ENCODE measurements at places on chromosomes 5 and 9. TPM values are rescaled to one million over a fixed set of nuclear protein-coding genes. Genes with fewer than 3 reads are reported as not detected.

- H3K4me1 ChIP-seq, result no peaks in the 10 kb centered on the region
- DNase-seq, result no peak
- H3K27ac ChIP-seq, result no peak overlapping the region
- H3K27me3 ChIP-seq, result no peaks in the 10 kb centered on the region
These were observed 44.4 kb upstream of the ELOVL7 start for GRCh38 chr5:60888359-60889061.

Gene CAPSL
- not detected for total RNA-seq

GRCh38 chr5:119393746-119394145, 37.9 kb downstream of the TNFAIP8 start:
- H3K4me3 ChIP-seq, result no peak overlapping the region
- DNase-seq, result no peak
- peaks cover 7% of the 10 kb centered on the region for H3K36me3 ChIP-seq
- no peaks in the 10 kb centered on the region for H3K27me3 ChIP-seq
- peaks cover 9% of the 10 kb centered on the region for H3K4me1 ChIP-seq

GRCh38 chr5:108059334-108059733, 322.6 kb downstream of the FBXL17 start:
- no peaks in the 10 kb centered on the region for H3K36me3 ChIP-seq
- H3K27ac ChIP-seq, result no peak overlapping the region
- no peak for DNase-seq
- H3K4me3 ChIP-seq, result no peak overlapping the region

DNA sequence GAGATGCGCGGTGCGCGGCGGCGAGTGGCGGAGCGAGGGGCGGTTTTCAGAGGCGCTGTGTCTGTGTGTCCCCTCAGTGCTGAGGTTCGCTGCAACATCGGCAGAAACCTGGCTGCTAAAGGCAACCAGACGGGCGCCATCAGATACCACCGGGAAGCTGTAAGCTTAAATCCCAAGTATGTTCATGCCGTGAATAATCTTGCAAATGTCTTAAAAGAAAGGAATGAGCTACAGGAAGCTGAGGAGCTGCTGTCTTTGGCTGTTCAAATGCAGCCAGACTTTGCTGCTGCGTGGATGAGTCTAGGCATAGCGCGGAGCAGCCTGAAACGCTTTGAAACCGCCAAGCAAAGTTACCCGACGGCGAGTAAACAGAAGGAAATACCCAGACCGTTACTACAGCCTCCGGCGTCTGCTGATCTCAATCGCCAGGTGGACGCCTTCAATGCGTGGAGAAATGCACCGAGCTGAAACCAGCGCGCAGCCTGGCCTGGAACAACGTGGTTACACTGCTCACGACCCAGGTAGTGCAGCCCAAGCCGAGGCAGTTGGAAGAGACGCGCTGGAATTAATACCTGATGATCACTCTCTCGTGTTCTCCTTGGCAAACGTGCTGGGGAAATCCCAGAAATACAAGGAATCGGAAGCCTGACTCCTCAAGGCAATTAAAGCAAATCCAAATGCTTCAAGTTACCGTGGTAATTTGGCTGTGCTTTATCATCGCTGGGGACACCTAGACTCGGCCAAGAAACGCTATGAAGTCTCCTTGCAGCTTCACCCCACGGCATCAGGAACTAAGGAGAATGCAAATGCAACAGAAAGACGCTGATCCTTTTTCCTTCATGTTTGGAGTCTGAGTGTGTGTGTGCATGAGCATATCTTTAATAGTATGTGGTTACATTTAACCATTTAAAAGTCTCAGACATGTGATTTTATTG, 15.9 kb downstream of the OR2V1 start:
- H3K36me3 ChIP-seq, result no peaks in the 10 kb centered on the region
- DNase-seq, result peak; percentile 8
- H3K4me1 ChIP-seq, result no peaks in the 10 kb centered on the region

DNA sequence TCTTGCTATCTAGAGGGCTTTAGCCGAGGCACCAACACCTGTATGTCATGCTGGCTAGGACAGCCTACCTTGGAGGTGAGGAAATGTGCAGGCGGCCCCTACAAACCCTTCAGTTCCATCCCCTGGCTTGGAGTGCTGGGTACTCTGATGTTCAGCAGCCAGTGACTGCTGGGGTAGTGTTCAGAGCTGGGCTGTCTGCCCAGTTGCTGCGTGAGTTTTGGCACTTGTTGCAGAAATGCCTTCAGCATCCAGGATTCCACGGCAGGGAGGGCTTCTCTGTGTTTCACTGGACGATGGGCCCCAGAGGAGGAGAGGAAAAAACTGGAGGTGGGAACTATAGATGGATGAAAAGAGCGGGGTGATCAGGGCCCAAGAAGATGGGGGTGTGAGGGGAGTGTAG, 10.4 kb downstream of the SWI5 start:
- DNase-seq, result no peak
- H3K4me1 ChIP-seq, result no peaks in the 10 kb centered on the region
- no peak overlapping the region for H3K4me3 ChIP-seq
- no peaks in the 10 kb centered on the region for H3K27me3 ChIP-seq
- no peak overlapping the region for H3K27ac ChIP-seq
- H3K36me3 ChIP-seq, result peaks cover 28% of the 10 kb centered on the region

DNA sequence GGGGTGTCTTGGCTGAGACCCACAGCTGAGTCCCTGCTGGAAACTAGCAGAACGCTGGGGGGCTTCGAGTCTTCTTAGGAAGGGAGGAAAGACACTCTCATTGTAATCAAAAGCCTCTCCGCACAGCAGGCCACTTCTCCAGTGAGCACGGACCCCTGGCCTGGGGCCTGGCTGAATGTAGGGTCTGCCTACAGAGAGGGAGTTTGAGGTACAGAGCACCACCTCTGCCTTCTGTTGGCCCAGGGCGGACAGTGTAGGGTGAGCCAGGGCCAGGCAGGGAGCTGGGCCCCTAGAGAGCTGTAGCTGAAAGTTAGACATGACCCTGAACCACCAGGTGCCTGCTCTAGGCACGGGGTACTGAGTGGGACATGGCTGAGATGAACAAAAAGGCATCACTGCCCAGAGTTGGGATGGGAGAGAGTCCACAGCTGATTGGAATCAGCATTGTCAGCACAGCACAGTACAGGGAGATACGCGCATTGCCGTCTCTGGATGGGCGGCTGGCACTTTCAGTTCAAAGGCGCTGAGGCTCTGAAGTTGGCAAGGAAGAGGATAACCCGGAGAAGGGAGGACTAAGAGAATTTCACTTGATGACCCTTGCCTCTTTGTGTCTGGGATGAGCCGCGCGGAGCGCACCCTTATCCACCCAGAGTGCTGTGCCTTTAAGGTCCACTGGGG, 363 bp upstream of the SLC25A48 start:
- no peak overlapping the region for H3K27ac ChIP-seq
- DNase-seq, result no peak
- peak overlapping the region; percentile 34 for H3K4me3 ChIP-seq
- no peaks in the 10 kb centered on the region for H3K36me3 ChIP-seq

Gene PAEP
- total RNA-seq, result not detected

DNA sequence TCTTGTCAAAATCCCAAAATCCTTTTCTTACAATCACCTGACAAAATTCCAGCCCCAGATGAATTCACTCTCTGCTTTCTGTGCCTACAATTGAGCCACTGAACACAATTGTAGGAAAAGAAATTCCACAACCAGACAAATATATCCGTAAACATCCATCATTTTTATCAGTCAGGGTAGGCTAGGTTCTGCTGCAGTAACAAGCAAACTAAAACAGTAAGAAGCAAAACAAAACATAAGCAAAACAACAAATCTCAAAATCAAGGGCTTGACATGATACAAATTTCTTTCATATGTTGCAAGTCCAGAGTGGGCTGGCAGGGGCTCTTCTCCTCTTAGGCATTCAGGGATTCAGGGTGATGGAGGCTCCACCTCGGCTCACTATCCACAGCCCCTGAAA, 114.2 kb upstream of the MAN2A1 start:
- H3K36me3 ChIP-seq, result no peaks in the 10 kb centered on the region
- H3K27me3 ChIP-seq, result no peaks in the 10 kb centered on the region
- H3K27ac ChIP-seq, result no peak overlapping the region
- H3K4me3 ChIP-seq, result no peak overlapping the region
- no peaks in the 10 kb centered on the region for H3K4me1 ChIP-seq
- DNase-seq, result no peak

Gene WNT8A
- not detected for total RNA-seq

DNA sequence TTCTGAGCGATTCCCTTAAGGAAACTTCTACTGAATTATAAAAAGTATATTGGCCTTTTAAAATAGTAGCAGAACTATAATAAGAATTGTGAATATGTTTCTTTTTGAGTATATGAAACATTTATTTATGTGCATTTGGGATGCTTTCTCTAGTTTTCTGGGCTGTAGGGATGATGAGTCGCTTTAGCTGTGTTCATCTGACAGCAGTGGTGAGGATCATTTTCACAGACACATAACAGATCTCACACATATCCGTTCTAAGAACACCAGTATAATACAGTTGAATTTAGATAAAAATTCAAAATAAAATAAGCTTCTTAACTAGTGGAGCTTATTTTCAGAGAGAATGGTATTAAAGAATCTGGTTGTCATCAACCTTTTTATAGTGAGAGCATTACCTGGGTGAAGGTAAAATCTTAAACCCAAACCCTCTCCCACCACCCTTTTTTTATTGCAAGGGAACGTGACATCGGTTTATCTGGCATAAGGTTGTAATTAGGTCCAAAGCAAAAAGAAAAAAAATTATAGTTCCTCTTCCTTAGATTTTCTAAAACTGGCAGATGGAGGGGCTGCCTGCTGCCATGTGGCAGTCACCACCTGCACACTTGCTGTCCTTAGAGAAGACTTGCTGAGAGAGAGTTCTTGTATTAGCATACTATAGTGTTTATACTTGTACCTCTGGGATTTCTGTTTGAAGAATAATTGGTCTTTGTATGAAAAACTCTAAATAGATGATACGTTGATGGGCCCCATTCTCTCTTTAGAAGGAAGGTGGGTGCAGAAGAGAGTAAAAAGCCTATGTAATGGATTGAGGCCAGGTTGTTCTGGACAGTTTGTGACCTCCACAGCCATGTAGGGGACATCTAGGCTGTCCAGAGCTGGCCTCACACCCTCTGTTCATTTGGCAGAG, 86.8 kb downstream of the CAMK4 start:
- H3K36me3 ChIP-seq, result no peaks in the 10 kb centered on the region
- no peak overlapping the region for H3K27ac ChIP-seq
- no peaks in the 10 kb centered on the region for H3K4me1 ChIP-seq
- no peak overlapping the region for H3K4me3 ChIP-seq

- H3K4me1 ChIP-seq, result peaks cover 20% of the 10 kb centered on the region
- H3K36me3 ChIP-seq, result no peaks in the 10 kb centered on the region
- no peak overlapping the region for H3K27ac ChIP-seq
- peak; percentile 70 for DNase-seq
- H3K27me3 ChIP-seq, result no peaks in the 10 kb centered on the region
These were observed 60.2 kb upstream of the TBC1D2 start for GRCh38 chr9:98315551-98316060.

GRCh38 chr5:73344835-73345234, 103.7 kb downstream of the FOXD1 start:
- H3K27ac ChIP-seq, result no peak overlapping the region
- no peaks in the 10 kb centered on the region for H3K36me3 ChIP-seq
- no peak for DNase-seq
- no peak overlapping the region for H3K4me3 ChIP-seq
- peaks cover 21% of the 10 kb centered on the region for H3K27me3 ChIP-seq
- H3K4me1 ChIP-seq, result no peaks in the 10 kb centered on the region

GRCh38 chr5:148793261-148793660, 33.1 kb upstream of the ADRB2 start:
- no peaks in the 10 kb centered on the region for H3K36me3 ChIP-seq
- DNase-seq, result no peak
- no peaks in the 10 kb centered on the region for H3K4me1 ChIP-seq
- no peaks in the 10 kb centered on the region for H3K27me3 ChIP-seq
- no peak overlapping the region for H3K4me3 ChIP-seq
- H3K27ac ChIP-seq, result no peak overlapping the region

GRCh38 chr5:157370967-157371366, 89.0 kb upstream of the NIPAL4 start:
- H3K4me3 ChIP-seq, result no peak overlapping the region
- no peaks in the 10 kb centered on the region for H3K27me3 ChIP-seq
- H3K4me1 ChIP-seq, result no peaks in the 10 kb centered on the region
- H3K36me3 ChIP-seq, result no peaks in the 10 kb centered on the region

DNA sequence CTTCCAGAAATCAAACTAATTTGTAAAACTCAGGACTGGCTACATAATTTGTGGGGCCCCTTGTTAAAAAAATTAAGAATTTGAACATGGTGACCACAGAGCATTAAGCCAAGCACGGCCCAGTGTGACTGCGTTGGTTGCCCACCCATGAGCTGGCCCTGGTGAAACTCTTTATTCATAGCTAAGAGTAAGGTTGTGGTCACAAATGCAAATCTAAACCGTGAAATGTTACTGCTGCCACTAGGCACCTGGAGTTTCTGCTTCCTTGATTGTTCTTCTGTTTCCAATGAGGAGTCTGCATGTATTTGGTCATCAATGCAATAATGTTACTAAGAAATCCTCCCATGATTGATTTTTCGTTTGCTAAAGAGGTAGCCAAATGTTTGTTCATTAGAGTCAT, 4.2 kb downstream of the GCNT1 start:
- H3K4me3 ChIP-seq, result no peak overlapping the region
- no peaks in the 10 kb centered on the region for H3K4me1 ChIP-seq
- no peak overlapping the region for H3K27ac ChIP-seq

- H3K4me1 ChIP-seq, result no peaks in the 10 kb centered on the region
- no peaks in the 10 kb centered on the region for H3K36me3 ChIP-seq
- peaks cover 27% of the 10 kb centered on the region for H3K27me3 ChIP-seq
- no peak overlapping the region for H3K27ac ChIP-seq
These were observed 107.1 kb upstream of the MSX2 start for GRCh38 chr5:174617285-174617684.

Gene DBH
- total RNA-seq, result 0.08 TPM

Gene MAP1B
- total RNA-seq, result 53.0 TPM

Gene C5orf52
- total RNA-seq, result not detected

Gene SLC6A18
- total RNA-seq, result not detected

DNA sequence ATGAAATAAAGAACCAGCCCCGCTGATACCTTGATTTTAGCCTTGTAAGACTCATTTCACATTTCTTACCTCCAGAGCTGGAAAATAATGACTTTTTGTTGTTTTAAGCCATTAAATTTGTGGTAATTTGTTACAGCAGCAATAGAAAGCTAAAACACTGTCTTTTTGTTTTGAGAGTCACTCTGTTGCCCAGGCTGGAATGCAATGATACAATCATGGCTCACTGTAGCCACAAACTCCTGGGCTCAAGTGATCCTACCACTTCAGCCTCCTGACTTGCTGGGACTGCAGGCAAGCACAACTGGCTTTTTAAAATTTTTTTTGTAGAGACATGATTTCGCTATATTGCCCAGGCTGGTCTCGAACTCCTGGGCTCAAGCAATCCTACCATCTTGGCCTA, 34.7 kb upstream of the MYO10 start:
- H3K27ac ChIP-seq, result no peak overlapping the region
- no peak overlapping the region for H3K4me3 ChIP-seq
- H3K27me3 ChIP-seq, result no peaks in the 10 kb centered on the region

DNA sequence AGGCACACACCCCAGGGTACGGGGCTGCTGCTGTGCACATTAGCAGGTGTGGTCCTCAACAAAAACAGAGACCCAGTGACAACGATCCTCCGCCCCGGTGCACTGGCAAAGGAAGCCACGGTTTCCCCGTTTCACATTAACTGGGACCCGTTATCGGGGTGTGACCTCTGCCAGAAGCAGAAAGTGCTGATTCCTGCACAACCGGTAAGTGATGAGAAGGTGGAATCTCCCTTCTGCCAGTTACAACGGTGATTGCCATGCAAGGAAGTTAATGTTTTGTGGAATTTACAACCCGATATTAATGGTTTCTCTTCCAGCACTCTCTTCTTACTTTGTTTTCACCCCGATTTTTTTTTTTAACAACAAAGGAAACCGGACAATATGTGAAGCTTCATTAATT, 294.9 kb upstream of the IRX1 start:
- H3K4me3 ChIP-seq, result no peak overlapping the region
- no peak overlapping the region for H3K27ac ChIP-seq
- no peak for DNase-seq

Gene PCDHGA7
- total RNA-seq, result 1.7 TPM
